HCEC 1CT (cell line): ENCODE measurements at places on chromosomes 11 and 22.

- DNase-seq, result no peak
Observed at GRCh38 chr11:133311230-133311629, 221.1 kb downstream of the OPCML start.

- DNase-seq, result no peak
Observed at GRCh38 chr11:65241134-65241533, 20.6 kb upstream of the POLA2 start.

- DNase-seq, result no peak
Observed at GRCh38 chr11:35085531-35086165, 53.3 kb upstream of the CD44 start.

DNA sequence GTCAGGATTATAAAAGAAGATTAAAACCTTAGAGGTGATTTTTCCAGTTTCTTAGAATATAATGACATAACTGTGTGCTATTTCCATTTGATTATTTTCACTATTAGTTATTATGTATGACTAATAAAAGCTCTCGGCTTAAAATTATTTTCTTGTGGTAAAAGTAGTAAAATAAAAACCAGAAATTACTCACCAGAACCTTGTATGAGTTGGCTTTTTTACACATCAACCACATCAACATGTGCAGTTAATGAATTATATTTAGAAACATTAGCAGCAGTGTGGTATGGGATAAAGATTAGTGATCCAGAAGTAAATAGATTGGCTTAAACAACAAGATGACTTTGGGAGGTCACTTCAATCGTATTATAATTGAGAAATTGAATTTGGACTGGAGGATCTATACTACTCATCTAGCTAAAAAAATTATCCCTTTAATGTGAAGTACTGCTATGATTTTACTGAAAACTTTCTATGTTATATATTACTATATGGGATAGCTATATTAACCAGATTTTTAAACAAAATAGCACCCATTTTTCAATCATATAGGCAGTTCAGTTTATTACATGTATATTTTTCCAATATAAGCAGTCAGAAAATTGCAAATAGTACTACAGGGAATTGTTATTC is 2.8 kb upstream of the BCO2 start:
- peak; percentile 68 for DNase-seq

- no peak for DNase-seq
Observed at GRCh38 chr11:64499261-64500004, 91.6 kb upstream of the SLC22A12 start.
